ENCODE measurements at places on chromosomes 6 and 20.

DNA sequence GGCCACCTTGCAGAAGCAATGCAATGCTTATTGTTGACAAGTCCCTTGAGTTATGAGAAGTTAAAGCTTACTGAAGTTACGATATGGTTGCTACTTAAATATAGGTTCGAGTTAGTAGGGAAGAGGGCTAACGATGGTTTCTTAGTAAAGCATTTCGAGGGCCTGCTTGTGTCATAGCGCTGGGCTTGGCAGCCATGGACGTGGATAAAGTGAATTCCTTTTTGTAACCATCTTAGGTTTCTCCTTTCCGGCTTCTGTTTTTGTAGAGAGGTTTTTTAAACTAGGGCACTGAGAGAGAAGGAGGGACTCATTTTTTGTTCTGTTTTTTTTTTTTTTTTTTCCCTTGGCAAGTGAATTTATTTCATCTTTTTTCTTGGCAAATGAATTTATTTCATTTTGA is 27.6 kb downstream of the TIAM2 start:
- DNase-seq, result no peak

DNA sequence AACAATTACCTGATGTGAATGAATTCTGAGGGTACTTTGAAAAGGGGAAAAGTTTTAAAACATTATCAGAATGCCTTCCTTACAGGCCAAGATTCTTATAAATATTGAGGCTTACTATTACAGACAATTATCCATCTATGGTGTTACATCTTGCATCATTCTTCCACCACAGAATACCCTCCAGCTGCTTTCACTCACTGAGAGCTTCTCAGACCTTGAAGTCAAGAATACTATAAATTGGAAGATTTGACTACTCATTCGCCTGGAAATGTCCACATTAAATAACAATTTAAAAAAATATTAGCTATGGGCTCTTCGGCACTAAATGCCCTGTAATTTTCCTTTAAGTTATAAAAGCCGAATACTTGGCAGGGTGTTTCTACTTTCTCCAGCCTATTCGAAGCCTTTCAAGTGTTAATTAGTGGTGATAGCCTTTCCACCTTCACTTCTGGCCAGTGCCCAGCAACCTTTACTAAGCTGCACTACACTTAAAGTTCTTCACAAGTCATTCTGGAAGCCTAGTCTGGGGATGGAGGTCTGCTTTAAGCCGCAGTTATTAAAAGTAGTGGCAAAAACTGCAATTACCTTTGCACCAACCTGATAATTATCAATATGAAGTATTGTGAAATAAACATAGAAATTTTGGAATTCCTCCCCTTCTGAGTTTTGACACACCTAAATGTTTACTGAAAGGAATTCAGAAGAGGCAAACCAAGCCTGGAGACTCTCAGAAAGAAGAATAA is 100.9 kb downstream of the BMP5 start:
- DNase-seq, result no peak

GRCh38 chr6:159946912-159947311 is 22.0 kb upstream of the IGF2R start:
- no peak for DNase-seq

DNA sequence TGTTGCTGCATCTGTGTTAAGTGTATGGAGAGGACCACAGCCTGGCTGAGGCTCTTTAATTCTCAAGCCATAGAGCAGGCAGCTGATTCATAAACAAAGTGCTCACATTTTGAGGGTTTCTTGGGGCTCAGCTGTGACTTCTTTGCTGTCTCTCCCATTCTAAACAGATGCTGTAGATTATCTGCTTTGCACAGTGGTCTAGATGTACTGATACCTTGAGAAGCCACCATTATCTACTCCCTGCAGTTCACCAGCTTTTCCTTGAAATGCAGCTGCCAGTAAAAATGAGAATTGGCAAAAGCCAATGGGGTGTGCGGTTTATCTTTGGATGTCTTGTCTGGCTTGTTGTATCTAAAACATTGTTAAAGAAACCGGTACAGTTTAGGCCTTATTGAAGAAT is 5.2 kb upstream of the CNR1 start:
- no peak for DNase-seq

Measured in stimulated activated CD4-positive, alpha-beta T cell treated with anti-CD3 and anti-CD28 coated beads, Interleukin-1b, Interleukin-23, amount 100 ng/mL, for 1 hour (primary cell).